ENCODE measurements at places on chromosomes 13 and 19.
A peak's percentile ranks its signal among the peaks of the same experiment; 100 is the strongest.

GRCh38 chr19:49186108-49186507 lies 28.5 kb downstream of the TRPM4 start:
- DNase-seq: no peak

DNA sequence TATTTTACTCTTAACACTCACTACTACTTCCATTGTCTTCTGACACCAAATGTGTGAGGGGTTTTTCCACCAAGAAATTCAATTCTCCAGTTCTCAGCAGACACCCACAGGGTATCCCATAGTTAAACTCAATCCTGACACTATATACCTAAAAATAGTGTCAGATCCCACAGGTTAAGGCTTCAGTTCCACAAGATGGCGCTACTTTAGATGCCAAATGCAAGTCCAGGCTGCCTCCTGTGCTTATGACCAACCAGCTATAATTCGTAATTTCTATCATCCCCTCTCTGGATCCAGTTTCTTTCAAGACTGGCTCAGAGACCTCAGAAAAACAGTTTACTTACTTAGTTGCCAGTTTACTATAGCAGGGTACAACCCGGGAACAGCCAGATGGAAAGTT lies 1146.2 kb upstream of the SPRY2 start:
- no peak for DNase-seq

- no peak for DNase-seq
These were observed 2.6 kb downstream of the PTPRS start for GRCh38 chr19:5337708-5338655.

- DNase-seq: no peak
These were observed 9.5 kb upstream of the ERFL start for GRCh38 chr19:41937525-41938468.

DNA sequence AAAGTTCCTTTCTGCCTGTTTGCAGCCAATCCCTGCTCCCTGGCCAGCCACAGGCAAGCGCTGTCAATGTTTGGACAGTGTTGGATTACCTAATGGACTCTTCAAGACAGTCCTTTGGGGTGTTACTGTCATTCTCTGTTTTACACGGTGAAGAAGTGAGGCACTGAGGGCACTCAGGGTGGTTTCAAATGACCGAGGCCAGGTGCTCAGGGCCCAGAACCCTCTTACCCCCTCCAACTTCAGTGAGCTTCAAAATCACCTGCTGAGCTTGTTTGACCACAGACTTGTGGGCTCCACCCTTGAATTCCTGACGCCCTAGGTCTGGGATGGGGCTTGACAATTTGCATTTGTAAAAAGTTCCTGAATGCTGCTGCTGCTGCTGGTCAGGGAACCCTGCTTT lies 97.9 kb downstream of the GGACT start:
- DNase-seq: no peak

DNA sequence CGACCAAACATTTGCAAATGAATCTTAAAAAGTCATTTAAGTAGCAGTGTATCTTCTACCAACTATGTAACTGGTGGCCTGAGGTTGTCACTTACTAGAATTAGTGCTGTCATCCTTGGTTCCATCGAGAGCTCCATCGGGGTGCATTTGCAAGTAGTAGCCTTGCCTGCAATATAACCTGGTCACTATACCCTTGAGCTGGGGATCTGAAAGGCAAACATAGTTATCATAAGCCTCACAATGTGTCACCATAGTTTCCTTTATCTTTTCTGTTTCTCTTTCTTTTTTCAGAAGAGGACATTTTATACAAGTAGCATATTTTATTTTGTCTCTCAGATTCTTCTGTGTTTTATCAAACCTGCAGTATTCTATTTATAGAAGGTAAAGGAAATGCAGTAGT lies 422.6 kb downstream of the ITGBL1 start:
- DNase-seq: no peak

DNA sequence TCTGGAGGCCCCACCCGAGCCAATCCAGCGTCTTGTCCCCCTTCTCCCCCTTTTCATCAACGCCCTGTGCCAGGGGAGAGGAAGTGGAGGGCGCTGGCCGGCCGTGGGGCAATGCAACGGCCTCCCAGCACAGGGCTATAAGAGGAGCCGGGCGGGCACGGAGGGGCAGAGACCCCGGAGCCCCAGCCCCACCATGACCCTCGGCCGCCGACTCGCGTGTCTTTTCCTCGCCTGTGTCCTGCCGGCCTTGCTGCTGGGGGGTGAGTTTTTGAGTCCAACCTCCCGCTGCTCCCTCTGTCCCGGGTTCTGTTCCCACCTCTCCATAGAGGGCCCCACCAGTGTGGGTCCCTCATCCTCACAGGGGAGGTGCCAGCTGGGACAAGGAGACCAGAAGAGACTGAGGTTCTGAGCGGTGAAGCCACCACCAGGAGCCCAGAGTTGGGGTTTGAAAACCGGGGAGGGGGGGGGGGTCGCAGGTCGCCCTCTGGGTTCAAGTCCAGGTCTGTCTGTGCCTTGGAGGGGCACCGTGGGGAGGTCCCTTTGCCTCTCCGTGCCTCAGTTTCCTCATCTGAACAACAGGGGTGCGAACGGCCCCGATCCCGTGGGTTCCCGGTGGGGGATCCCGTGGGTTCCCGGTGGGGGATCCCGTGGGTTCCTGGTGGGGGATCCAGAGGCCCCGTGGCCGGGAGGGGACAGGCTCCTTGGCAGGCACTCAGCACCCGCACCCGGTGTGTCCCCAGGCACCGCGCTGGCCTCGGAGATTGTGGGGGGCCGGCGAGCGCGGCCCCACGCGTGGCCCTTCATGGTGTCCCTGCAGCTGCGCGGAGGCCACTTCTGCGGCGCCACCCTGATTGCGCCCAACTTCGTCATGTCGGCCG lies at the start of gene ELANE:
ELANE (plus strand) TSS at position 168 of the 878 bp plus-strand sequence; CDS start at position 194, 26 bp downstream.
- no peak for DNase-seq

DNA sequence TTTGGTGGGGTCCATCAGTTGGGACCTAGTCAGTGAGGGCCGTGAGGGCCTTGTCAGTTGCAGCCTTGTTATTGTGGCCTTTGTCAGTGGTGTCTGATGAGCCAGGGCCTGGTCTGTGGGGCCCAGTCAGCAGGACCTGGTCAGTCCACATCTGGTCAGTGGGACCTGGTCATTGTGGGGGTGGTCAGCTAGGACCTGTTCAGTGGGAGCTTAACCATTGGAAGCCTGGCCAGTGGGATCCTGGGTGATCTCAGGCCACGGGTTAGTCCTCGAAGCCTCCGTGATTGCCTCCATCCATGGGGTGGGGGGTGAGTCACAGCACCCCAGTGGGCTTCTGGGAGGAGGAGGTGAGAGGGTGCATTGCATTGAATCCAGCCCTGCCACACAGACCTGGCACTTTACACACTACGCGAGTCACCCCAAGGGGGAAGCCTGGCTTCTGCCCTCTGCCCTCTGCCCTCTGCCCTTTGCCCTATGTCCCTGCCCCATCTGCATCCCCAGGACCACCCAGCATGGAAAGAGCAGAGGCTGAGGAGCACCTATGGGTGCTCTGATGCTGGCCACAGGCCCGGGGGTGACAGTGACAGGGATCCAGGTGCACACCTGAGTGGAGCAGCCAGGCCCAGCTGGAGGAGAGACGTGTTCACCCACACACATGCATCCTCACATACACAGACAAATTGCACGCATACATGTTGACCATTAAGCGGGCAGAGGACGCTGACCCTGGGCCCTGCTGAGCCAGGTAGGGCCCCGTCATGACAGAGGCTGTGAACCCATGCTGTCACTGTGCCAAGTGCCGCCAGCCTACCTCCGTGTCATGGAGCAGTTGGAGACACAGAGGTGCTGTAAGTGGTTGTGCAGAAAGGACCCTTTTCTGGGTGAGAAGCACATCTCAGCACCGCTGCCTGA lies 59.8 kb upstream of the TPM4 start:
- DNase-seq: no peak

GRCh38 chr19:45464852-45465441 lies 2.8 kb upstream of the FOSB start:
- no peak for DNase-seq

GRCh38 chr19:9523885-9524474 lies 14.5 kb downstream of the ZNF426 start:
- DNase-seq: no peak

- DNase-seq: no peak
These were observed 59.7 kb upstream of the TRPC4 start for GRCh38 chr13:37929308-37929707.

DNA sequence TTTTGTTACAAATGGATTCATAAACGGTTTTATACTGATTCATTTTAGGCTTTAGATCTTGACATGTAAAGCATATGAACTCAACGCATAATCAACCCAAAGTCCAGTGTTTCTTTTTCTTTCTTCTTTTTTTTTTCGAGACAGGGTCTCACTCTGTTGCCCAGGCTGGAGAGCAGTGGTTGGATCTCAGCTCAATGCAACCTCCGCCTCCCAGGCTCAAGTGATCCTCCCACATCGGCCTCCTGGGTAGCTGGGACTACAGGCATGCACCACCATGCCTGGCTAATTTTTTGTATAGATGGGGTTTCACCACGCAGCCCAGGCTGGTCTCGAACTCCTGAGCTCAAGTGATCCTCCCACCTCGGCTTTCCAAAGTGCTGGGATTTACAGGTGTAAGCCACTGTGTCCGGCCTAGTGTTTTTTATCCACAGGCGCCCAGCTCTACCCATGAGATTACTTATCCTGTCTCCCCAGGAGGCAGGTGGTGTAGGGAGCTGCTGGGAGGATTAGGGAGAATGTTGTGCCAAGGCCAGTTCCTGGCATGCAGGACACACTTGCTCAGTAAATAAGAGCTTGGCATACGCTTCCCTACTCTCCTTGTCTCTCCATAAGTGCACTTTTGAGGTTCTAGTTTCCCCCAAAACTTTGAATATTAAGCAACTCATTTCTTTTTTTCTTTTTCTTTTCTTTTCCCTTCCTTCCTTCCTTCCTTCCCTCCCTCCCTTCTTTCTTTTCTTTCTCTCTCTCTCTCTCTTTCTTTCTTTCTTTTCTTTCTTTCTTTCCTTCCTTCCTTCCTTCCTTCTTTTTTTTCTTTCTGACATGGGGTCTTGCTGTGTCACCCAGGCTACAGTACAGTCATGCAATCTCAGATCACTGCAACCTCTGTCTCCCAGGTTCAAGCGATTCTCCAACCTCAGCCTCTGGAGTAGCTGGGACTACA lies 4.8 kb upstream of the CEBPA start:
- no peak for DNase-seq

DNA sequence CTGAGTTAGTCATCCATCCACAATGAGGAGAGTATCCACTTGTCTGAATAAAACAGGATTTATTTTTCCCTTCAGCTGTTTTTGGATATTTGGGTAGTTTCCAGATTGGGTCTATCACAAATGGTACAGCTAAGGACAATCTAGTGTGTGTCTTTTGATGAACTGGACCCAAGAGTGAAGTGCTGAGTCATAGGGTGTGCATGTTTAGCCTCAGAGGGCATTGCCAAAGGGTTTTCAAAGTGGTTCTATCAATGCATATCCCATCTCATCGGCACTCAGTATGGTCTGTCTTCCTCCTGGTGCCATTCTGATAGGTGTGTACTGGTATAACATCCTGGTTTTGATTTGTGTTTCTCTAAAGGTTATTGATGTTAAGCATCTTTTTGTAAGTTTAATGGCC lies 62.3 kb downstream of the GSX1 start:
- no peak for DNase-seq

DNA sequence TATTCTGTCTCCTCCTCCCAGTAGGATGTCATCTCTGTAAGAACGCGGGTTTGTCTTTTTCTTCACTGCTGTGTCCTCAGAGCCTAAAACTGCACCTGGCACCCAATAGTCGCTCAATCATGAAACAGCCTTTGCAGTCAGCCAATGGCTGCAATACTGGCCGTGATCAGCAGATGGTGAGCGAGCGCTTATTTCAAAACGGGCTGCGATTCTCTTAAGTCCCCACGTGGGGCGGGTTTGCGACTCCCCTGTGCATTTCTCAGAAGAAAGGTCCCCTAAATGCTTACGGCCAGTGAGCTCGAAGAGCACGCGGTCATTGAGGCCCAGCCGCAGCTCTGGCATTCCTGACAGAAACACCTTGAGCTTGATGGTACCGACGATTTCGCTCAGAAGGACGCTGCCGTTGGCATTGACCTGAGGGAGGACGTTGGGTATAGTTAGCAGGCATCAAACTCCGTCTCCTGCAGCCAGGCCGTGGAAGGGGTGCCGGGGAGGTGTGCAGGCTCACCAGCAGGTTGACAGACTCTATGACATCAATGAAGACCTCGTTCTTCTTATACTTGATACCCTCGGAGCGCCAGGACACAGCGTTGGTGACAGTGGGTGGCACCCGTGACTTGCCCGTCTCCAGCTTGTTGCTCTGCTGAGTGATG lies 6.0 kb downstream of the AP1M2 start:
- peak; percentile 87 for DNase-seq

DNA sequence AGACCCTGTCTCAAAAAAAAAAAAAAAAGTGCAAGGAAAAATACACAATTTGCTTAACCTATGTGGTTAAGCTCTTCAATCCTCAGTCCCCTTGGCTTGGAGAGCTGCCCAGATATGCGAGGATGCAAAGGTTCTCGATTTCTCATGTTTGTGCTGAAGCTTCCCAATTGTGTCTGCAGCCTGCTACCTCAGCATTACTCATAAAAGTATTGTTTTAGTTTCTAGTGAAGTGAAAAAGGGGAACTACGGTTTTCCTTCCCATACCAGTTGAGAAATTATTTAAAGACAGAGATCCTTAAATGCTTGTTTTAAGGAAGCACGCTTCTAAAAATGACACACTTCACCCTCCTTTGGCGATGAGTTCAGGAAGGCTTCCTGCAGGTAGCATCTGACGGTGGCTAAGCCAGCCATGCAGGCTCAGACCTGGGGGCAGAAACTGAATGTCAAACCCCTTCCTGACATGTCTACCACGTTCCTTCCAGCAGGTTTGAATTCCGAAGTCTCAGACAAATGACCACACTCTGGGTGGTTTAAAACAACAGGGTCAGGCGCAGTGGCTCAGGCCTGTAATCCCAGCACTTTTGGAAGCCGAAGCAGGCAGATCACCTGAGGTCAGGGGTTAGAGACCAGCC lies 47.9 kb downstream of the RUBCNL start:
- no peak for DNase-seq

DNA sequence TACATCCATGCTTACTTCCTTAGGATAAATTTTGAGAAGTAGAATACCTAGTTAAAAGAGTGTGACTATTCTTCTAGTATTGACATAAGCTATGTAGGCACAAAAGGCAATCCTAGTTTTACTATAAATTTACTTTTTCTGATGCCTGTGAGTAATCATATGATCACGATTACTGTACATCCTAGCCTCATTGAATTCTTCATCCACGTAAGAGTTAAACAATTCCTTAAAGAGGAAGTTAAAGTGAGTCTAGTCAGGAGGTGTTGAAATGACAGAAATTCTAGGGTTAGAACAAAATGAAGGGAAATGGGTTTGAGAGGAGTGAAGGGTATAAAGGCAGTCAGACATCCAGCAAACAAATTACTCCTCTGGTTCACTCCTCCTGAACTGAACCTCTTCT lies at the start of gene ACOD1:
ACOD1 (plus strand) TSS at position 363 of the 400 bp plus-strand sequence. CDS start 48 bp downstream, outside the sequence.
- DNase-seq: no peak

DNA sequence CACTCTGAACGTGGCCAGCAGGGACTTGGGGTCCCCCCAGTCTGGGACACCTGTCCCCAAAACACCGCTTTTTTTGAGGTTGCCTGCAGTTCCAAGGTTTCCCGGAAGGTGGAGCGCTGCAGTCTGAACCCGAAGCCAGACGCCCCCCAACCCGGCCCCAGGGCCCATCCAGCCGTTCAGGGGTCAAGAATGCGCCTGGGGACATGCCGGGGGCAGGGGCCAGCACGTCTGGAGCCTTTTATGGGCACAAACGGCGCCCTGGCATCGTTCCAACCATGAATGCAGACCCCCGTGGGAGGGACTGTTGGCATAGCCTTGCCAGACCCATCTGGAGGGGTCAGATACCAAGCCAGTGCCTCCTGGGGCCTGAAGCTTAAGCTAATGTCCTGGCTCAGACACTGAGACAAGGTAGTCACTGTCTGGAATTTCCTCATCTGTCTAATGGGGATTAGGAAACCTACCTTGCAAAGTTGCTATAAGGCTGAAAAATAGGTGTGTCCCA lies 6.9 kb downstream of the S1PR5 start:
- peak; percentile 60 for DNase-seq

Measured in activated naive CD8-positive, alpha-beta T cell treated with anti-CD3 and anti-CD28 coated beads for 36 hours (primary cell).